ENCODE measurements at places on chromosomes 4 and X. TPM values are rescaled to one million over a fixed set of nuclear protein-coding genes. Genes with fewer than 3 reads are reported as not detected.

GRCh38 chrX:21469071-21469470 is 94.9 kb downstream of the CNKSR2 start:
- DNase-seq = no peak

The CABS1 gene
- total RNA-seq = not detected

DNA sequence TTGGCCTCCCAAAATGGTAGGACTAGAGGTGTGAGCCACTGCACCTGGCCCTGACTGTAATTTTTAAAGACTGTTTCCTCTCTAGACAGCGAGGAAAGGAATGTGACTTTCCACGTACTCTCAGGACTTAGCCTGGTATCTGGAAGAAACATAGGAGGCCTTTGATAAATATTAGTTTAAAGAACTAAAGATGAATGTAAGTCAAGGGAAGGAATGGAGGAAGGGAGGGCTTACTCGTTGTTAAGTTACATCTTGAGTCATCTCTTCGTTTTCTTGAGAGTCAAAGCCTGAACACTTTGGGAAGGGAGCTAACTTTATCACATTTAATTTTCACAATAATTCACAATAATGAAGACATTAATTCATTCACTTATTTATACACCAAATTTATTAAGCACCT is 7.2 kb upstream of the LNX1 start:
- DNase-seq = no peak

DNA sequence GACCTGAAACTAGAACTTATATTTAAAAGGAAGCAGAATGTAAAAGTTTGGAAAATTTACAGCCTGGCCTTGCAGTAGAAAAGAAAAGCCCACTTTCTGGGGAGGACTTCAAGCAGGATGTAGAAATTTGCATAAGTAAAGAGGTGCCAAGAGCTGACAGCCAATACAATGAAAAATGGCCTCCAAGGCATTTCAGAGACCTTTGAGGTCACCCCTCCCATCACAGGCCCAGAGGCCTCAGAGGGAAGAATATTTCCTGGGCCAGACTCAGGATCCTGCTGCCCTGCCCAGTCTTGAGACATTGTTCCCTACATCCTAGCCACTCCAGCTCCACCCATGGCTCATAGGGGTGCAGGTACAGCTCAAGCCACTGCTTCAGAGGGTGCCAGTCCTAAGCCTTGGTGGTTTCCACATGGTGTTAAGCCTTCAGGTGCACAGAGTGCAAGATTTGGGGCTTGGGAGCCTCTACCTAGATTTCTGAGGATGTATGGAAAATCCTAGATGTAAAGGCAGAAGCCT is 518.9 kb upstream of the INTU start:
- DNase-seq = no peak

- DNase-seq = no peak
Measured at GRCh38 chr4:55001538-55001937, 123.9 kb downstream of the KDR start.

The FRMPD4 gene
- 0.06 TPM for total RNA-seq

The XAGE1B gene
- total RNA-seq = not detected

The SPANXN4 gene
- total RNA-seq = not detected

The TMEM128 gene
- total RNA-seq = 32.8 TPM

- no peak for DNase-seq
Measured at GRCh38 chrX:55697381-55697780, 20.2 kb upstream of the RRAGB start.

The HMGN5 gene
- total RNA-seq = 3.0 TPM

The CNOT6L gene
- 8.6 TPM for total RNA-seq

The XK gene
- total RNA-seq = 0.63 TPM

DNA sequence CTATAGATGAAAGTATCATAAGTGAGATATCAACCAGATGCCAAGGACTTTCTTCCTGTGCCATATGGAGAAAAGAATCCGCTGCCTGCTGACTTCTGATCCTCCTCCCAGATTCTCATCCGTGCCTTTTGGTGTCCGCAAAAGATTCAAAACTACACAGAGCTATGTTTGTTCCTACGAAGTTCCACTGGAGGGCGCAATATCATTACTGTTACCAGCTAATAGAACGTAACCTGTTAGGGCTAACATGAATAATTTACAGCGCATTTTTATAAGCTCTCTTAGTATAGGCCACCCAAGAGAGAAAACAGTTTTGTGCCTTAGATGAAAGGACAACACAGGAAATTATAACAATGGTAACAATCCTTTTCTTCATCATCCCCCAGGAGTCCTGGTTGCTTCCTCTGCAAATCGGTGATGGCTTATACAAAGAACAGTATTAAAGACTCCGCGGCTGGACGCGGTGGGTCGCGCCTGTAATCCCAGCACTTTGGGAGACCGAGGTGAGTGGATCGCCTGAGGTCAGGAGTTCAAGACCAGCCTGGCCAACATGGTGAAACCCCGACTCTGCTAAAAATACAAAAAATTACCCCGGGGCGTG is 22.8 kb upstream of the CENPVL3 start:
- DNase-seq = peak; percentile 0

DNA sequence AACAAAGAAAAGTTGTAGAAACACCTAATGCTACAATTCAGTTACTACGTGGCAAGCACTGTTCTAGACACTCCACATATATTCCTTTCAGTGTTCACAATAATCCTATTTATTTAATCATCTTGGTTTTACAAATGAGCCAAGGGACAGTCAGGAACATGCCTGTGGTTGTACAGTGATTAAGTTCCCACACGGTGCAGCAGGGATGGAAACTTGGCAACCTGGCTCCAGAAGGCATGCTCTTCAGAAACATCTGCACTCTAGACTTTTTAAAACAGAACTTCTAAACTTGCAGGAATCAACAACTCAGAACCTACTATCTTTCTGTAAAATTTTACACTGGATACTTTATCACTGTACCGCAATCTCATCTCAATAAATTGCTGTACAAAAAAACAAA is 32.1 kb downstream of the TAPT1 start:
- no peak for DNase-seq

The ATP1B4 gene
- not detected for total RNA-seq

The MAGEA1 gene
- total RNA-seq = not detected

DNA sequence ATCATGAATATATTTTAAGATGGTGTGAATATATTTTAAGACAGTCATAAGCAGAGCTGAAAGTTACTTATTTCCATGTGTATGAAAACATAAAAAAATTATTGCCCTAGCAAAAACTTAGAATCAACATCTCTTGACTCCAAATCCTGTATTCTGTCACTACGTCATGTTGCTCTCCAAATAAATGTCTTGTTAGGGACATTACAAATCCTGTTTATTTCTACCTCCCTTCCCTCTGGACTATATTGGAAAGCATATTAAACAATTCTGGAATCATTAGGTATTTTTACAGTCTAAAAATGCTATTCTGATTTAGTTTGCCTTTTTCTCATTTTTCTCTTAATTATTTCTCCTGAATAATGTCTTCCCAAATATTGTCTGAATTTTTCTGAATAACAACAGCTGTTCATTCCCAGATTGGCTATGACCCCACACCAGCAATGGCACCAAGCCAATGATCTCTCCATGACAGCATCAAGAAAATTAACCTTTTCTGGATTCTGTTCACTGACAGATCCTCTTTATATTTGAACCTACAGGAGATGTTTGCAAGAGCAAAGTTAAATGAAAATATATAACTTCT is 523.1 kb downstream of the IQCM start:
- no peak for DNase-seq

GRCh38 chr4:7929118-7929951 is 10.3 kb downstream of the AFAP1 start:
- no peak for DNase-seq

The KIF4A gene
- 26.8 TPM for total RNA-seq

DNA sequence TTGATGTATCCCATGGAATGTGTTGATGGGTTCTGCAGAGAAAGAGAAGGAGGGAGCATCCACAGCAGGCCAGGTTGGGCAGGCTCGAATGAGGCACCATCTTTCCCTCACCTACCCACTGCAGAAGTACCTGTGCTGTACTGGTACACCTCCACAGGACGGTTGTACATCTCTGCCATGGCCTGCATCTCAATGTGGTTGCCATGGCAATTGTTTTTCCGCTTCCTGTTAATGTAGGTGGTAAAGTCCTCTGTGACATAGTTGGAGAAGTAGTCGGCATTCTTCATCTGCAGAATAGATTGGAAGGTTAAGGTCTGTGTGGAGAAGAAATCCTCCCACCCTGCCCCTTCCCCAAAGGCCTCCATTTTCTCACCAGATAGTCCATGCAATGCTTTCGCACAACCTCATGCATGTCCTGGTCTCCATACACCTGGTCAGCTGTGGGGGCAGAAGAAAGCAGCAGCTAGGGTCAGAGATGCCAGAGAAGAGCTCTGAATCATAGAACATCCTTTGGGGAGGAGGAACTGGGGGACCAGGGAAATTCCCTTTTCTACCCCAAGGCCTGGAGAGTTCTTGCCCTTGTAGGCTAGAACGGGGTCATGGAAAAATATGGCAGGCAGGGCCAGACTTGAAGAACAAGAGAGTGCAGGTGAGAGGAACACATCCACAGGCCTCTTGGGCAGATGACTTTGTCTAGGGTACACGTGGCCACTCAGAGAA is 15.9 kb upstream of the PIM2 start:
- no peak for DNase-seq

GRCh38 chr4:76931087-76931486 is 18.5 kb upstream of the SEPTIN11 start:
- no peak for DNase-seq

The GAGE12H gene
- total RNA-seq = not detected

DNA sequence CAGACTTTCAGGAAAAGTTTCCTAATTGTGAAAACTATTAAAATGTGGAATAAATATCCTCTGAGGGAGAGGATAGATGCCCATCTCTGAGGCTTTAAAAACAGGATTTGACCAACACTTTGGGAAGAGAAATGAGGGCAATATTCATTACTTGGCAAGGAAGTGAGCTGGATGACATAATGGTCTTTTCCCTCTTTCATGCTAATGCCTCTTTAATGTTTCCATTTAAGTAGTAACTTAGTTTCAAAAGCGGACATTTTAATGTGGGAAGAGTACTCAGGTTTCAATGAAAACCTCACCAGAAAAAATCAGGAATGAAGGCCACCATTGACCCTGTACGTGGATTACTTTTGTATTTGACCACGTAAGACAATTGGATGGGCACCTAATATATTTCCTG is 503.3 kb downstream of the ANKRD50 start:
- no peak for DNase-seq

The NIPAL1 gene
- total RNA-seq = 3.9 TPM

Measured in epithelial cell of proximal tubule (primary cell).